A549 treated with AZD2906 at 1 μM for 4 hours (cell line): ENCODE measurements at places on chromosomes 12 and 14. TPM values are rescaled to one million over a fixed set of nuclear protein-coding genes. Genes with fewer than 3 reads are reported as not detected.

The KRT75 gene
- 0.09 to 0.17 TPM (median 0.11 TPM) in 4 of 5 replicates, not detected in the other for total RNA-seq

The ZBTB42 gene
- total RNA-seq = 2.4 to 3.3 TPM (median 3.0 TPM) in 5 replicates

The CAPS2 gene
- total RNA-seq = 0.99 to 2.3 TPM (median 1.5 TPM) in 5 replicates

The GLRX5 gene
- total RNA-seq = 45.3 to 70.4 TPM (median 69.3 TPM) in 5 replicates

The IFNG-AS1 gene
- total RNA-seq = not detected in 5 replicates

The PLD4 gene
- total RNA-seq = 0.05 to 0.15 TPM (median 0.09 TPM) in 5 replicates

The FBLN5 gene
- 5.5 to 7.3 TPM (median 5.9 TPM) in 5 replicates for total RNA-seq

The GZMB gene
- not detected in 5 replicates for total RNA-seq

The KRT6C gene
- not detected in 5 replicates for total RNA-seq

The ANHX gene
- total RNA-seq = not detected in 5 replicates

The GLIPR1L1 gene
- total RNA-seq = not detected in 5 replicates

The RTL1 gene
- 0.16 to 0.27 TPM (median 0.22 TPM) in 5 replicates for total RNA-seq

The PROX2 gene
- total RNA-seq = not detected in 5 replicates

The RHOJ gene
- total RNA-seq = not detected in 5 replicates

The TAS2R9 gene
- total RNA-seq = not detected in 5 replicates

The RBMS2 gene
- 7.1 to 12.7 TPM (median 9.1 TPM) in 5 replicates for total RNA-seq

The VDR gene
- 2.9 to 3.7 TPM (median 3.5 TPM) in 5 replicates for total RNA-seq

The CIROP gene
- not detected in 5 replicates for total RNA-seq

The GALNT4 gene
- 12.9 to 19.5 TPM (median 16.0 TPM) in 5 replicates for total RNA-seq

The SOAT2 gene
- total RNA-seq = 0.07 to 0.30 TPM (median 0.24 TPM) in 5 replicates

The SLC38A2 gene
- 110 to 141 TPM (median 127 TPM) in 5 replicates for total RNA-seq
